ENCODE measurements at places on chromosomes 1 and 21. TPM values are rescaled to one million over a fixed set of nuclear protein-coding genes. Genes with fewer than 3 reads are reported as not detected.

NBPF3 gene
- total RNA-seq, result 6.6 TPM

RGL1 gene
- 29.3 TPM for total RNA-seq

AADACL3 gene
- total RNA-seq, result not detected

FCRL2 gene
- not detected for total RNA-seq

DISP1 gene
- 1.7 TPM for total RNA-seq

ATP1A4 gene
- total RNA-seq, result not detected

TNFRSF8 gene
- 0.33 TPM for total RNA-seq

TNNT2 gene
- total RNA-seq, result not detected

LMNA gene
- total RNA-seq, result 945 TPM

HSPA6 gene
- total RNA-seq, result 0.17 TPM

CRNN gene
- total RNA-seq, result not detected

TPTE gene
- total RNA-seq, result not detected

S100A7A gene
- total RNA-seq, result not detected

FAM72A gene
- 5.9 TPM for total RNA-seq

GON4L gene
- total RNA-seq, result 34.3 TPM

KCNA3 gene
- total RNA-seq, result not detected

PSRC1 gene
- total RNA-seq, result 8.4 TPM

HUNK gene
- total RNA-seq, result 0.05 TPM

Measured in dermis blood vessel endothelial cell (primary cell).